Retina (tissue), 1 donor: ENCODE measurements at places on chromosomes 16 and 17.

GRCh38 chr16:14548933-14549788 lies 80.9 kb downstream of the PARN start:
- DNase-seq, result no peak

GRCh38 chr17:17107891-17108431 lies 65.7 kb downstream of the MPRIP start:
- no peak for DNase-seq

- DNase-seq, result no peak
Measured at GRCh38 chr17:73058022-73058421, 34.5 kb downstream of the SLC39A11 start.

GRCh38 chr16:75106351-75107274 lies 10.0 kb downstream of the LDHD start:
- no peak for DNase-seq

DNA sequence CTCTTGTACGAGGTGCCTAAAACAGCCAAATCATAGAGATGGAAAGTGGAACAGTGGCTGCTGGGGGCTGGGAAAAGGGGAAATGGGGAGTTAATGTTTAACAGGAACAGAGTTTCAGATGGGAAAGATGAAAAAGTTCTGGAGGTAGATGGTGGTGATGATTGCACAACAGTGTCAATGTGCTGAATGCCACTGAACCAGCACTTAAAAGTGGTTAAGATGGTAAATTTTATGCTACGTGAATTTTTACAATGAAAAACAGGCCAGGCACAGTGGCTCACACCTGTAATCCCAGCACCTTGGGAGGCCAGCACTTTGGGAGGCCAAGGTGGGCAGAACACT lies 130.4 kb downstream of the C16orf78 start:
- DNase-seq, result no peak

DNA sequence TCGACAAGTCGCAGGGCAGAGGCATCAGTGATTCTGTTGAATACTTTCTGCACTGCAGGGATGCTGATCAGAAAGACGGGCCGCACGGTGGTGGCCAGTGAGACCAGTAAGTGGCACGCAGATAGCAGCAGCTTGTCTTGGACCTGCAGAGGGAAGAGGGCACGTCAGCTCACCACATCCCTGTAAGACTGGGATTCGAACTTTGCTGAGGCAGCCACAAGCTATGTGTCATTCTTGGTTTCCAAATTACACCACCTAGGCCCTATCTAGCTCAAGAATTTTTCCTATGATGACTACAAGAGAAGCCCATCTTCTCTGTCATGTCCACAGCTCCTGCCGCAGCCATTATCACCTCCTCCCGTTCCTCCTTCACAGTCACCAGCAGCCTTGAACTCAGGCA lies 49.4 kb upstream of the GSG1L start:
- no peak for DNase-seq

GRCh38 chr17:71342737-71343136 lies 778.1 kb upstream of the SOX9 start:
- DNase-seq, result no peak

- DNase-seq, result no peak
Measured at GRCh38 chr16:85308611-85309540, 196.6 kb upstream of the CIBAR2 start.

DNA sequence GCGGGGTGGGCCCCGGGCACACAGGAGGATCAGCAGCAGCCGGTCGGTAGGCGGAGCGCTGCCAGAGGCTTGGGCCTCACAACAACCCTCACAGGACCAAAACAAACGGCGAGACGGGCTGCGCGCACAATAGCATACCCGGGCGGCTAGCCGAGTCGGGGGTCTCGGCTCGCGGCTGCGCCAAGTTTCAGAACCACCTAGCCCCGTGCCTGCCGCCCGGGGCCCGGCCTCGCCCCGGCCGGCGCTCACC lies 732 bp downstream of the ULK2 start:
- DNase-seq, result peak; percentile 93

DNA sequence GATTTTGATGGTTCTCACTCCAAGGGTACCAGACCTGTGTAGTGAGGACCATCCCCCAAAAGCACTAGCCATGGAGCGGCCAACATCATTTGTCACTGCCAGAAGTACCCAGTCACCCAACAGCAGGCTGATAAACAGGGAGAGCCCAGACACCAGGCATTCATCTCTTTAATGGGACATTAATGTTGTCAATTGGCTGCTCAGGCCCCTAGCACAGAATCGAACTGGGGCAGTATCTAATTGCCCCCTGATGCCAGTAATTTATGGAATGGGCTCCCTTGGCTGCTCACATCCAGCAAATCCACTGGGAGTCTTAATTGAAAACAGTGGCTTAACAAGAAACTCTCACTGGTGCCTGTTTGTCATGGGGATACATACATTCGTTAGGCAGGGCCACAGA lies 344.6 kb downstream of the XYLT1 start:
- DNase-seq, result no peak

DNA sequence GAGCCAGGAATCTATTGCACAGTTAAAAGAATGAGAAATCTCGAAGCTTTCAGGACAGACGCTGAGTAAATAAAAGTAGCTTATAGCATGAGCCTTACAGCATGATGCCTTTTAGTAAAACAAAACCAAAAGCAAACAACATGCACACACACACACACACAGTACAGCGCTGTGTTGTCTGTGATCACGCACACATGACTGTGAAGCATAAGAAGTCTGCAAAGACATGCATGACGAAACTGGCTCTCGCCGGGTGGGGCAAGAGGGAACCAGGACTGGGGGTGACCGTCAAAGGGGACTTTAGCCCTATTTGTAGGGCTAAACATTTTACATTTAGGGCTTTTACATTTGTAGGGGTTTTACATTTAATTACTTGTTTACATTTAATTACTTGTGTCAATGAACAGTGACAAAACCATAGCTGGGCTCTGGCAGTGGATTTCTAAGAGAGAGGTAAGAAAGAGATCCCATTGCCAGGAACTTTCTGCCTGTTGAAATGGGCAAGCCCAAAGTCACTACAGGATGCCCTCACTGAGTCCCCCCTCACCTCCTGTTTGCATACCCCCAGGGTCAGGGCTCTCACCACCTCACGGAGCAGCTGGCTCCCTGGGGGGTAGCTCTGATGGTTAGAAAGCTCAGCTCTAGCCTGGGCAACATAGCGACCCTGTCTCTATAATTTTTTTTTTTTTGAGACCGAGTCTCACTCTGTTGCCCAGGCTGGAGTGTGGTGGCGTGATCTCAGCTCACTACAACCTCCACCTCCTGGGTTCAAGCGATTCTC lies 2.0 kb upstream of the TNFRSF13B start:
- DNase-seq, result no peak

DNA sequence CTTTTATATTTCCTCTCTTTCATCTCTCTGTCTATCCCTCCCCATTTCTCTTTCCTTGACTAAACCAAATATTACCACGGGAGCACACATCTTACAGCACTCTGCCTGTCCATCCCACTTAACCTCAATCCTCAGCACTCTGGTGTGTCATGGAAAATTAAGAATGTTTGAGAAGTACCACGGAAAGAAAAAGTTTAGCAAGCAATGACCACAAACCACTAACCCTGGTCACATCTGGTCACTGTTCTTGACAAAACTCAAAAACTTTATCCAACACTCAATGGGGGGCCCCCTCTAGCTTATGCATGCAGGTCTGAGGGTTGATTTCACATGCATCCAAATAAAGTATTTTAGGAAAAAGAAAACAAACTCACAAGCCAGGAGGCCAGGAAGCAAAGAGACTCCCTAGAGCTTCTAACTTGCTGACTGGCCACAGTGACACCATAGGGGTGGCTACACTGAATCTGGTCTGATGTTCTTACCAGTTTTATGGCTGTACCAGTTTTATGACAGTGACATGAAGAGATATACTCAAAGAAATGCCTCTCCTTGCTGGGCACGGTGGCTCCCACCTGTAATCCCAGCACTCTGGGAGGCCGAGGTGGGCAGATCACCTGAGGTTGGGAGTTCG lies 229.2 kb downstream of the STX8 start:
- DNase-seq, result no peak

- DNase-seq, result peak; percentile 86
Measured at GRCh38 chr17:72118335-72119076, 2.3 kb upstream of the SOX9 start.

GRCh38 chr17:50866950-50867362 lies 802 bp upstream of the TOB1 start:
- no peak for DNase-seq

GRCh38 chr17:17835415-17836249 lies 1.2 kb downstream of the SREBF1 start:
- DNase-seq, result no peak

- no peak for DNase-seq
Measured at GRCh38 chr16:11030990-11031510, 86.7 kb downstream of the CLEC16A start.

GRCh38 chr16:84985079-84986065 lies 26.0 kb downstream of the ZDHHC7 start:
- no peak for DNase-seq

DNA sequence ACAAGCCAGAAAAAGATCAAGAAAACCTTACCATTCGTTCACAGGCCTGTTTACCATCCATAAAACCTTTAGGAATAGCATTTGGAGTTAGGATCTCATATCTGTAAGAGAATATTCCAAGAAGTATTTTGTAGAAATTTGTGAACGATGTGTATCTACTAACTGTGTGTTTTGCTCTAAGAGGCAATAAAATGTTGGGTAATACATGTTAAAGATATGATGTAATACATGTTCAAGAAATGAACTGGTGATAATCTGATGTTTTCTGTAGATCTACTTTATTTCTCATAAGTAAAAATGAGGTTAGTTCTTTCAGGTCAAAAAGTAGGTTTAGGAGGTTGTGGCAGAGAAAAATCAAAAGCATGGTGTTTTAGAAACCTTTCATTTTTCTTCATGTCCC lies 83.2 kb downstream of the NDEL1 start:
- no peak for DNase-seq

DNA sequence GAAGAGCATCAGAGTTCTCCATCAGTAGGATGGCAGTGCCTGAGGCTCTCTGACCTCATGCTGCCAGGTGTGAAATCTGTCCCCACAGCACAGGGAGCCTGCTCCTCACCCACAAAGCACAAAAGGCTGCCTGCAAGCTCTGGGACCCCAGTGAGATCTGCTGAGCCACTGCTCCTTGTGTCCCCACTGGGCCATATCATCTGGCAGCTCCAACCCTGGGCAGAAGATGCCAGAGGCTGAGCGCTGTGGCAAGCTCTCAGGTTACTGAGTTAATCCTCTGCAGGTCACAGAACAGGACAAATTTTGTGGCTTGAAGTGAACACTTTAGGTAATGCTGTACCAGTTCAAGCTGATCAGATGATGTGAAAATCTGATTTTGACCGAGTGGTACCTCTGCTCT lies 26.7 kb upstream of the ERN1 start:
- DNase-seq, result peak; percentile 16

- DNase-seq, result no peak
Measured at GRCh38 chr16:29985271-29985811, 10.1 kb downstream of the HIRIP3 start.

GRCh38 chr17:44607836-44608690 lies 48.2 kb upstream of the MEIOC start:
- peak; percentile 47 for DNase-seq

- DNase-seq, result no peak
Measured at GRCh38 chr17:36623281-36623680, 21.9 kb downstream of the MRM1 start.

DNA sequence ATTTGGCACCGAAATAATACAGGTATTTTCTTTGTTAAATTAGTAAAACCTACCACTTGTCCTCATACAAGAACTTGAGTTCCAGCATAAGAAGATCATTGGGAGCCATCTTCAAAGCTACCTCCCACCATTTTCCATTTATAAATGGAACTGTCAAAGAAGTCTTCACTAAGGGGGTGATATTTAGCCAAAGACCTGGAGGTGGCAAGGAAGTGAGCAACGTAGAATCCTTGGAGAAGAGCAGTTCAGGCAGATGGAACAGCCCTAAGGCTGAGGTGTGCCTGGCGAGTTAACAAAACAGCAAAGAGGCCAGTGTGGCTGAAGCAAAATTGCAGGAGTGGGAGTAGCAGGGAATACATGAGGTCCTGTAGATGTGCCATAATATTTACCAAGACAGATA lies 1.8 kb downstream of the KCNJ16 start:
- DNase-seq, result no peak

GRCh38 chr17:74522381-74523105 lies 8.7 kb downstream of the CD300LB start:
- DNase-seq, result no peak

- no peak for DNase-seq
Measured at GRCh38 chr17:48617471-48618255, 2.6 kb upstream of the HOXB8 start.

DNA sequence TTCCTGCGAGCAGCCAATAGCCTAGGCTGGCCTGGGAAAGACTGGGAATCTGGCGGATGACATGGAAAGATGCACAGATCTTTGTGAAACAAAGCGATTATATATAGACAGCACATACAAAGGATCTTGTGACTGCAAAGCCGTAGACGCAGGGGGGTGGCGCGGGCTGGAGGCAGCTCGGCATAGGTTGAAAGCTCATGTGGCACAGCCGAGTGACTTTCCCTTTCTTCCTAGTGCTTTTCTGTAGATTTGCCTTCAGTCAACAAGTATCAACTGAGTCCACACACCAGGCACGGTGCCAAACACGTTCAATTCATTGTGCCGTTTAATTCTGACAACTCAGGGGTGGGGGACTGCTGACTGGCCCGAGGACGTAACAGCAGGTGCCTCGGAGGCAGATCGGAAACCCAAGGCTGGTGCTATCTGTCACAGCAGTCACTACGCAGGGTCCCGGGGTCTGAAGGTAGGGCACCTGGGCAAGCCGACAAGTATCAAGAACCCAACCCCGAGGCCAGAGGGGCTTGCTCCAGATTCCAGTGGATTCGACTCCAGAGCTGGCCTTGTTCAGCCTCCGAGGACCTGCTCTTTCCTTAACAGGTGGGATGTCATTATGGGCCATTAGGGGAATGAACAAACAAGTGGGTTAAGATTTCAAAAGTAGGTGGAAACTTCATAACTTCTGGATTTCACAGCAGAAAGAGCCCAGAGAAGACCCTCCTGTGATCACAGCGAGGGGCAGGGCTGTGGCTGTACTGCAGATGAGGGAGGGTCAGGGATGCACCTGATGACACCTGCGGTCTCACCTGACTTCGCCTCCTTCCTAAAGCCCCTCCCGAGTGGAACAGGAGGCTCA lies 5.9 kb downstream of the PAM16 start:
- no peak for DNase-seq

DNA sequence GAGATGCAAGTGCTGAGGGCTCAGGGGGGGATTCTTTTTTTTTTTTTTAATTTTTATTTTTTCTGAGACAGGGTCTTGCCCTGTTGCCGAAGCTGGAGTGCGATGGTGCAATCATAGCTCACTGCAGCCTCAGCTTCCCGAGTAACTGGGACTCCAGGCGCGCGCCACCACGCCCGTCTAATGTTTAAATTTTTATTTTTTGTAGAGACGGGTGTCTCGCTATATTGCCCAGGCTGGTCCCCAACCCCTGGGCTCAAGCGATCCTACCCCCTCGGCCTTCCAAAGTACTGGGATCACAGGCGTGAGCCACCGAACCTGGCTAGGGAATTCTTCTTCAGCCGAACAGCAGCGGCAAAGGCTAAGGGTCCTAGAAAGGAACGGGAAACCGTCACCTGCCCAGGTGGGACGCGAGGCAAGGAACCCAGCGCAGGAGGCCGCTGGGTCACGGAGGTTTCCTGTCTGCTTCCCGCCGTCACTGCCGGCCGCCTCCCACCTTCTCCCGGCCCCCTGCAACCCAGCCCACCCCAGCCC lies 13.3 kb upstream of the OR1F1 start:
- no peak for DNase-seq

GRCh38 chr17:1385861-1386260 lies 14.2 kb downstream of the YWHAE start:
- no peak for DNase-seq

GRCh38 chr16:71367241-71367976 lies 8.9 kb downstream of the CALB2 start:
- peak; percentile 68 for DNase-seq
